Keratinocyte (primary cell): ENCODE measurements at places on chromosomes 1 and 21.
A peak's percentile ranks its signal among the peaks of the same experiment; 100 is the strongest.

GRCh38 chr1:150321826-150322166 is 463 bp downstream of the PRPF3 start:
- H3K27me3 ChIP-seq = no peaks in the 10 kb centered on the region
- peaks cover 6% of the 10 kb centered on the region for H3K36me3 ChIP-seq
- DNase-seq = no peak
- peak overlapping the region; percentile 97 for H3K4me3 ChIP-seq

- peak within 1 kb of the TSS; percentile 97 for H3K4me3 ChIP-seq
- peaks cover 29% of the 10 kb centered on the region for H3K4me1 ChIP-seq
- no peaks in the 10 kb centered on the region for H3K27me3 ChIP-seq
- H3K36me3 ChIP-seq = peaks cover 1% of the 10 kb centered on the region
- no peak for DNase-seq
Observed at GRCh38 chr1:214551436-214552173, at the start of gene PTPN14. Gene PTPN14 (minus strand): TSS chr1:214551602. CDS start chr1:214464803, 86,799 bp downstream.

GRCh38 chr1:221740993-221741702 is 741 bp downstream of the DUSP10 start:
- no peak for DNase-seq
- peaks cover 15% of the 10 kb centered on the region for H3K36me3 ChIP-seq
- H3K27me3 ChIP-seq = no peaks in the 10 kb centered on the region
- peak overlapping the region; percentile 99 for H3K4me3 ChIP-seq

- H3K36me3 ChIP-seq = no peaks in the 10 kb centered on the region
- DNase-seq = no peak
- peaks cover 18% of the 10 kb centered on the region for H3K4me1 ChIP-seq
- no peak overlapping the region for H3K4me3 ChIP-seq
- no peak overlapping the region for H3K27ac ChIP-seq
- no peaks in the 10 kb centered on the region for H3K27me3 ChIP-seq
Observed at GRCh38 chr1:40003156-40004093, 37.1 kb upstream of the CAP1 start.

GRCh38 chr1:58964880-58965279 is 181.0 kb upstream of the JUN start:
- H3K36me3 ChIP-seq = no peaks in the 10 kb centered on the region
- no peak overlapping the region for H3K27ac ChIP-seq
- no peak overlapping the region for H3K4me3 ChIP-seq

DNA sequence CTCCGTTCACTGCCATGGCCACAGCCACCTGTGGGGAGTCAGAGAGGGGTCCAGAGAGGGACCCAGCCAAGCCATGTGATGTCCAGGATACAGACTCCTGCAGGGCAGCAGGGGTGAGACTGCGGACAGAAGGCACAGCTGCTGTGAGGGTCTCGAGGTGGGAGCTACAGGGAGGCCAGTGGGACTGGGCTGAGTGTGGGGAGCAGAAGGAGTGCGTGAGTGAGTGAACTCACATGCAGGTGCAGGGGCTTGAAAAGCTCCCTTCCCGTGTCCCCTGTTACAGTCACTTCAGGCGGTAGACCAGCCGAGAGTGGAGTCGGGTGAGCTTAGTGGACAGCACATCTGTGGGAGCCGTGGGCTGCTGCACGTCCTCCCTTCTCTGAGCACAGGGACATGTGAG is 42.4 kb downstream of the S100B start:
- no peaks in the 10 kb centered on the region for H3K4me1 ChIP-seq
- H3K36me3 ChIP-seq = peaks cover 47% of the 10 kb centered on the region
- no peaks in the 10 kb centered on the region for H3K27me3 ChIP-seq
- H3K4me3 ChIP-seq = no peak overlapping the region

DNA sequence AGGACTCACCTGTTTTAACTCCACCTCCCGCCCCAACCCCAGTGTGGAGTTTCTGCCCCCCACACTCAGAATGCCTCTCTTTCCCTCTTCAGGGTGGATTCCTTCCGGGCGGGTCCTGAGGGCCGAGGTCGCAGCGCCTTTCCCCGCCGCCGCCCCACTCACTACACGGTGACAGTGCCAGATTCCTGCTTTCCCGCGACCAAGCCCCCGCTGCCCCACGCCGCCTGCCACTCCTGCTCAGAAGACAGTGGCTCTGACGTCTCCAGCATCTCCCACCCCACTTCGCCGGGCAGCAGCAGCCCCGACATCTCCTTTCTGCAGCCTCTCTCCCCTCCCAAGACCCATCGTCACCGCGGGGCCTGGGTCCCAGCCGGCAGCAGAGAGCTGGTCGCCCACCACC is 16.7 kb downstream of the INAVA start:
- no peak overlapping the region for H3K27ac ChIP-seq
- H3K4me3 ChIP-seq = no peak overlapping the region
- H3K36me3 ChIP-seq = peaks cover 28% of the 10 kb centered on the region
- DNase-seq = no peak

- no peak for DNase-seq
- no peak overlapping the region for H3K27ac ChIP-seq
- H3K4me1 ChIP-seq = no peaks in the 10 kb centered on the region
- H3K4me3 ChIP-seq = no peak overlapping the region
- H3K27me3 ChIP-seq = no peaks in the 10 kb centered on the region
Observed at GRCh38 chr1:59979666-59980065, 53.1 kb upstream of the CYP2J2 start.

GRCh38 chr1:54340878-54341277 is 65.3 kb downstream of the SSBP3 start:
- no peak overlapping the region for H3K27ac ChIP-seq
- no peaks in the 10 kb centered on the region for H3K36me3 ChIP-seq

DNA sequence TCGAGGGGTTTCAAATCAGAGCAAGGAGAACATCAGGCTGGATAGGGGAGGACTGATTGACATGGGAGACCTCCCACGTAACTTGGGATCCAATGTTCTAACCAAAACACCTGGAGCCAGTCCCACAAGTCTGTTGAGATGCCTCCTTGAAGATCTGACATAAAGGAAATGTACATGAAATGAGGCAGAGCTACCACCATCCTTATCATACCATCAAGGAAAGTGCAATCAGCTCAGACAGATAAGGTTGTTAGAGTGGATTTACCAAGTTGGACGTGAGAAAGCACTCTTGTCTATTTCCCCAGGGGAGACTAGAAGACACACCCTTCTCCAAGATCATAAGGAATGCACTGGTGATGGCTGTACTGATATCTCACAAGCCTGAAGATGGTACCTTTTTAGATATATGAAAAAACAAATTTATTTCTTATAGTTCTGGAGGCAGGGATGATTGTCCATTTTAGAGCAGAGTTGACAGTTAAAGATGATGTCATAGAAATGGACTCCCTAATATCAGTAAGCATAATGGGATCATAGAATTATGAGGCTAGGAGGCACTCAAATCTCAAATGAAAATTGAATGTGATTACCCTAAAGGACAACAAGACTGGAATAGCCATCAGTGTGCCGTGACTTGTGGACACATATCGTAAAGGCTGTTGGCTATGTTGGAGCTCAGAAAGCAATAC is 129.1 kb upstream of the RAB4A start:
- no peaks in the 10 kb centered on the region for H3K36me3 ChIP-seq
- no peak overlapping the region for H3K27ac ChIP-seq

GRCh38 chr1:115873184-115873583 is 32.3 kb upstream of the NHLH2 start:
- peaks cover 12% of the 10 kb centered on the region for H3K4me1 ChIP-seq
- no peak overlapping the region for H3K4me3 ChIP-seq
- no peak overlapping the region for H3K27ac ChIP-seq

- H3K27me3 ChIP-seq = no peaks in the 10 kb centered on the region
- DNase-seq = no peak
- H3K4me3 ChIP-seq = peak overlapping the region; percentile 91
- peaks cover 26% of the 10 kb centered on the region for H3K4me1 ChIP-seq
- peak overlapping the region; percentile 51 for H3K27ac ChIP-seq
Observed at GRCh38 chr1:46204406-46204742, 1.2 kb downstream of the LURAP1 start.

GRCh38 chr1:66438062-66438461 is 95.9 kb upstream of the SGIP1 start:
- peaks cover 21% of the 10 kb centered on the region for H3K4me1 ChIP-seq
- no peak for DNase-seq
- no peak overlapping the region for H3K4me3 ChIP-seq
- no peaks in the 10 kb centered on the region for H3K27me3 ChIP-seq

- peak overlapping the region; percentile 62 for H3K27ac ChIP-seq
- H3K36me3 ChIP-seq = no peaks in the 10 kb centered on the region
- no peak for DNase-seq
- peak overlapping the region; percentile 1 for H3K4me3 ChIP-seq
- H3K4me1 ChIP-seq = peaks cover 40% of the 10 kb centered on the region
- no peaks in the 10 kb centered on the region for H3K27me3 ChIP-seq
Observed at GRCh38 chr1:15341634-15342407, 67.9 kb upstream of the EFHD2 start.

- H3K27ac ChIP-seq = no peak overlapping the region
- H3K36me3 ChIP-seq = no peaks in the 10 kb centered on the region
- no peak overlapping the region for H3K4me3 ChIP-seq
- DNase-seq = no peak
- H3K27me3 ChIP-seq = no peaks in the 10 kb centered on the region
Observed at GRCh38 chr21:45922648-45923047, 58.9 kb upstream of the COL6A1 start.

DNA sequence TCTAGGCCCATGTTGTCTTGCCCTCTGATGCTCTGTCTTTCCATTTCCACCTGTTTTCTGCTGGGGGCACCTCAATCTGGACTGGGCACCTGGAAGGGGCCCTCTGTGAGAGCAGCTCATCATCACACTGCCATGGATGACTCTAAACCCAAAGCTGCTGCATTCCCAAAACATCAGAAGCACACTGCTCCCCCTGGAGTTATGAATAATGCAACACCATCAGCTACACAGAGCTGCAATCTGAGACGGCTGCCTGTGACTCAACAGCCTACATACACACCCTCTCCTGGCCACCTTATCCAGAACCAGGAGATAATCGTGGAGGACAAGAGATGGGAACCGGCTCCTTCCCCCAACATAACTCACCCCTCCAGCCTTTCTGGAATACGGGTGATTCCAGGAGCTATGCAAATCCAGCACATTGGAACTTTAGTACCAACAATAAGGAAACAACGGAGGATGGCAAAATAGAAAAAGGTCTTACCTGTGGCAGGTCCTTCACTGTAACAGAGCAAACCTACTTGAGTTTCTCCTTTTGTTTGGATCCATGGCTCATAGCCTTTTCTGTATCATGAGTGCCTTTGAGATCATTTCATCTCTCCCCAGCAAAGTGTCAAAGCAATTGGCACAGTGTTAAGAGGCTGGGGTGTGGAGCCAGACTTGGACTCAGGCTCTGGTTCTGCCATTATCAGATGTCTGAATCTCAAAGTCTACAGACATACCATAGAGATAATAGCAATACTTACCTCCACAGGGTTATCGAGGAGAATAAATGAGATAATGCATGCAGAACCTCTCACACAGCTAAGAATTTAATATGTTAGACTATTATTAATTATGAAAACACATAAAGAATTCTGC is 29.3 kb downstream of the AK2 start:
- H3K27me3 ChIP-seq = no peaks in the 10 kb centered on the region
- H3K4me1 ChIP-seq = peaks cover 40% of the 10 kb centered on the region
- DNase-seq = peak; percentile 70
- H3K36me3 ChIP-seq = peaks cover 20% of the 10 kb centered on the region

GRCh38 chr1:159076438-159077119 is at the start of gene AIM2:
Gene AIM2 (minus strand): TSS chr1:159076766. CDS start chr1:159073499, 3,267 bp downstream.
- H3K4me1 ChIP-seq = no peaks in the 10 kb centered on the region
- no peaks in the 10 kb centered on the region for H3K27me3 ChIP-seq
- H3K27ac ChIP-seq = no peak within 1 kb of the TSS
- H3K4me3 ChIP-seq = no peak within 1 kb of the TSS
- DNase-seq = no peak
- H3K36me3 ChIP-seq = no peaks in the 10 kb centered on the region

DNA sequence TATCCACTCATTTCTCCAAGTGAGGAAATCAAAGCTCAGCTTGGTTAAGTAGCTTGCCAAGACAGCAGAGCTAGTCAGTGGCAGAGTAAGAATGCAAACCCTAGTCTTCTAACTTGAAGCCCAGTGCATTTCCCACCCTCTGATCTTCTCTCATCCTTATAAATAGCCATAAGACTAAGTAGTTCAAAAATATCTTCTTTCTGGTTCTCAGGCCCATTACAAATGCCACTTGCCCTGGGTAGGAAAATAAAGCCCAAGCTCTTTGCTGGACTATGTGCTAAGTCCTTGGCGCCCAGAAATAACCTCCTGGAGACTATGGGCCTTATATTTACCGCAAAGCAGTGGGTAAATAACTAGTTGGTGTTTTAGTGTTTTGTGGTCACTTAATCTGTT is 505.8 kb downstream of the PLPP3 start:
- no peaks in the 10 kb centered on the region for H3K36me3 ChIP-seq
- no peak overlapping the region for H3K27ac ChIP-seq
- DNase-seq = no peak
- H3K27me3 ChIP-seq = no peaks in the 10 kb centered on the region
- no peak overlapping the region for H3K4me3 ChIP-seq
- H3K4me1 ChIP-seq = peaks cover 8% of the 10 kb centered on the region

GRCh38 chr21:45923146-45923545 is 58.4 kb upstream of the COL6A1 start:
- no peak overlapping the region for H3K4me3 ChIP-seq
- no peaks in the 10 kb centered on the region for H3K27me3 ChIP-seq
- H3K4me1 ChIP-seq = no peaks in the 10 kb centered on the region
- H3K36me3 ChIP-seq = no peaks in the 10 kb centered on the region
- no peak overlapping the region for H3K27ac ChIP-seq
